ENCODE measurements at places on chromosomes 1 and 21.
A peak's percentile ranks its signal among the peaks of the same experiment; 100 is the strongest.

GRCh38 chr21:29217818-29218291 is 80.9 kb upstream of the BACH1 start:
- DNase-seq, result no peak

GRCh38 chr1:19619697-19620384 is 24.3 kb upstream of the NBL1 start:
- no peak for DNase-seq

- no peak for DNase-seq
Measured at GRCh38 chr21:30072496-30072895, 94.1 kb downstream of the CLDN17 start.

GRCh38 chr1:102884238-102884637 is 224.1 kb downstream of the COL11A1 start:
- no peak for DNase-seq

- DNase-seq, result no peak
Measured at GRCh38 chr1:198662821-198663220, 24.0 kb downstream of the PTPRC start.

DNA sequence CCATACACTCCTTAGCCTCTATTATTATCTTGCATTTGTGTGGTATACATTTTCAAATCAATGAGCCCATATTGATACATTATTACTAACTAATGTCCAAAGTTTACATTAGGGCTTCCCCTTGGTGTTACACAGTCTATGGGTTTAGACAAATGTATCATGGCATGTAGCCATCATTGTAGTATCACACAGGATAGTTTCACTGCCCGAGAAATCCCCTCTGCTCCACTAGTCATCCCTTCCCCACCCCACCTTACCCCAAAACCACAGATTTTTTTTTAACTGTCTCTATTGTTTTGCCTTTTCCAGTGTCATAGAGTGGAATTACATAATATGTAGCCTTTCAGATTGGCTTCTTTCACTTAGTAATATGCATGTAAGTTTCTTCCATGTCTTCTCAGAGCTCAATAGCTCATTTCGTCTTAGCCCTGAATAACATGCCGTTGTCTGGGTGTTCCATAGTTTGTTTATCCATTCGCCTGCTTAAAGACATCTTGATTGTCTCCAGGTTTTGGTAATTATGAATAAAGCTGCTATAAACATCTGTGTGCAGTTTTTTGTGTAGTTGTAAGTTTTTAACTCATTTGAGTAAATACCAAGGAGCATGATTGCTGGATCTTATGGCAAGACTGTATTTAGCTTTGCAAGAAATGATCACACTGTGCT is 86.4 kb upstream of the LYST start:
- DNase-seq, result peak; percentile 69
